Activated naive CD8-positive, alpha-beta T cell treated with anti-CD3 and anti-CD28 coated beads for 36 hours (primary cell): ENCODE measurements at places on chromosomes 16 and 17. TPM values are rescaled to one million over a fixed set of nuclear protein-coding genes. Genes with fewer than 3 reads are reported as not detected.
A peak's percentile ranks its signal among the peaks of the same experiment; 100 is the strongest.

Gene ITGB4
- 0.64 TPM for total RNA-seq

DNA sequence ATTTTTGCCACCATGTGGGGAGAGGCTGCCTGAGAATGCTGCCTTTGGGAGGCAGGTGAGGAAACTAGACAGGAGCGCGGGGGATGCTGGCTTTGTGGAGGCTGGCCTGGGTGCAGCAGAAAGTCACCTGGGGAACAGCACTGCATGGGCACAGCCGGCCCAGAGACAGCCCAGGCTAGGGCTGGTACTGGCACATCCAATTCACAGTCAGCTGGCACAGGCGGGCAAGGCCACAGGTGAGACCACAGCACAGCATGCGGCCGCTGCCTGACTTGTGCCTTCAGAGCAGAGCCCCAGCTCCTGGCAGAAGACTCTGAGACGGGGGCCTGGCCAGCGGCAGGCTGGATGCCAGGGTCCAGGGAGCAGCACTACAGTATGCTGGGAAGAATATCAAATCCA lies 16.6 kb upstream of the PITPNM3 start:
- DNase-seq, result no peak
- H3K36me3 ChIP-seq, result peaks cover 17% of the 10 kb centered on the region
- no peaks in the 10 kb centered on the region for H3K27me3 ChIP-seq
- H3K4me1 ChIP-seq, result peaks cover 21% of the 10 kb centered on the region
- no peak overlapping the region for H3K27ac ChIP-seq

GRCh38 chr17:40290629-40291280 lies 3.1 kb downstream of the CDC6 start:
- H3K4me3 ChIP-seq, result no peak overlapping the region
- H3K27ac ChIP-seq, result peak overlapping the region; percentile 3
- H3K27me3 ChIP-seq, result peaks cover 6% of the 10 kb centered on the region
- no peak for DNase-seq
- H3K4me1 ChIP-seq, result peaks cover 39% of the 10 kb centered on the region

Gene MGAT5B
- 0.12 TPM for total RNA-seq

DNA sequence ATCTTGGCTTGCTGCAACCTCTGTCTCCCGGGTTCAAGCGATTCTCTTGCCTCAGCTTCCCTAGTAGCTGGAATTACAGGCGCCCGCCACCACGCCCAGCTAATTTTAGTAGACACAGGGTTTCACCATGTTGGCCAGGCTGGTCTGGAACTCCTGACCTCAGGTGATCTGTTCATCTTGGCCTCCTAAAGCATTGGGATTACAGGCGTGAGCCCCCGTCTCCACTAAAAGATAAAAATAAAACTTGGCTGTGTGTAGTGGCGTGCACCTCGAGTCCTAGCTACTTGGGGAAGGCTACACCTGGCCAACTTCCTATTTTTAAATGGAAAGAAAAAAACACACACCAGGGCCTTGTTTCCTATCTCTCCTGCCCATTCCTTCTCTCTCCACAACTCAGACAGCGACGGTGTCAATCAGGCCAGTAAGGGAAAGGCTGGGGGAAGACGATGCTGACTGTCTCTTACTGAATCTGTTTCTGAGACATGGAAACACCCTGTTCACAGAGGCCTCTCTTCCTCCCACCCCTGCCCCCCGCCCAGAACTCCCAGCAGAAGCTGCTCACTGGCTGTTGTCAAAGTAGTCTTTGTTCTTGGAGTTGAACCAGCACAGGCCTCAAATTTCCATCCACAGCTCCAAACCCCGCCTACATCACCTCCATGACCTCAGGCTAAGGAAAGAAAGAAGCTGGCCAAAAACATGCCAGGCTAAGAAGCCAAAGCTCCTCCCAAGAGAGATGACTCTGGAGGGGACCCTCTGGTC lies 96.6 kb downstream of the NXN start:
- H3K27me3 ChIP-seq, result peaks cover 40% of the 10 kb centered on the region
- peaks cover 6% of the 10 kb centered on the region for H3K4me1 ChIP-seq
- H3K27ac ChIP-seq, result no peak overlapping the region
- H3K36me3 ChIP-seq, result no peaks in the 10 kb centered on the region

- H3K4me1 ChIP-seq, result peaks cover 45% of the 10 kb centered on the region
- no peak for DNase-seq
These were observed 5.6 kb downstream of the PHB1 start for GRCh38 chr17:49409066-49409465.

Gene BAIAP3
- 0.12 TPM for total RNA-seq

GRCh38 chr17:47789611-47790561 lies 31.7 kb downstream of the OSBPL7 start:
- H3K27me3 ChIP-seq, result peaks cover 90% of the 10 kb centered on the region
- H3K4me3 ChIP-seq, result peak overlapping the region; percentile 66
- no peaks in the 10 kb centered on the region for H3K36me3 ChIP-seq
- peaks cover 8% of the 10 kb centered on the region for H3K4me1 ChIP-seq
